ENCODE measurements at places on chromosomes 7 and 10.

DNA sequence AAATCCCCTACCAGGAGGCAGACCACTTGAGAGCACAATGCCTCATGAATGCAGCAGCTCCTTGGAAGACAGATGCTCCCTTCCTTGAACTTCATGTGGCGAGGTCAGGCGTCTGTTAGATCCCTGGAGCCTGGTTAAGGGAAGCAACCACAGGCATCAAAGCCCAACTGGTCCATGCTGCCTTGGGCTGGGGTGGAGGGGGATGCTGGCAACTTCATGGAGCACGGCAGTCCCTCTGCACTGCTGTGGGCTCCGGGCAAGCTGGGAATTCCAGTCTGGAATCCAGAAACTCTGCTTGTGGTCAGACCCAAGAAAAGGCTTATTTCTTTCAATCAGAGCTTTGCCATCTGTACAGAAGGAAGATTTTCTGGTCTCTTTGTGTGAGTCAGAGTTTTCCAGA lies 130.4 kb downstream of the PFKFB3 start:
- DNase-seq: no peak

DNA sequence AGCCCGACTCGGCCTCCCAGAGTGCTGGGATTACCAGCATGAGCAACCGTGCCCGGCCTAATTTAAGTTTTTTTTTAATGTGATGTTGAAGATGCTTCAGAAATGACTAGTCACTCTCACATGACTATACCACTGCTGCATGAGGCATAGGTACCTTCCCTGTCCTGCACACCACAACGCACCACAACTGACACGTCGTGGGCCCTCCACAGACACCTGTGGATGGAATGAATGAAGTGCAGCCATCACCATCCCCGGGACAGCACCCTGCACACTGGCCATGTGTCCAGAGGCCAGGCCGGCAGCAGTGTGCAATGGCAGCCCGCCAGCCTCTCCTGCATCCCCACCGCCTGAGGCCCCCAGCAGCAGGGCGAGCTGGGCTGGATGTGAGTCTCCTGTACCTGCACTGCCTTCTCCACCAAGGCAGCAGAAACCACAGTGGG lies 55.1 kb downstream of the VOPP1 start:
- no peak for DNase-seq

DNA sequence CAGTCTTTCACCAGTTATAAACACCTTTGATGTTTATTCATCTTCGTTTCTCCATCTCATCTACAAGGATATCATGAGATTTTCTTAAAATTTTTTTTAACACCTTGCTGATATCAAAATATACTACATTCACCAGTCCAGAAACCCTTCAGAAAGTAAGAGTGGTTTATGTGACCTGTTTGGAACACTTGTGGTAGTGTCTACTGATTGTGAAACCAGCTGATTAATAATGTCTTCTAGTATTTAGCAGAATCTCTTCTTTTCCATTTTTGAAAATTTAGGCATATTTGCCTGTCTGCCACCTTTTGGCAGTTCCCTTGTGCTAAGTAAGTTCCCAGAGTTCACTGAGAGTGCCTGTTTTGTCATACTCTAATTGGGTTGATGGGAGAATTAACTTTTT lies 18.5 kb downstream of the DLD start:
- no peak for DNase-seq

GRCh38 chr10:31878486-31878885 lies 50.1 kb downstream of the ARHGAP12 start:
- no peak for DNase-seq

- no peak for DNase-seq
Measured at GRCh38 chr7:28688651-28689050, 269.5 kb downstream of the TRIL start.

- peak; percentile 76 for DNase-seq
Measured at GRCh38 chr10:93152136-93152535, 78.4 kb downstream of the CYP26A1 start.

DNA sequence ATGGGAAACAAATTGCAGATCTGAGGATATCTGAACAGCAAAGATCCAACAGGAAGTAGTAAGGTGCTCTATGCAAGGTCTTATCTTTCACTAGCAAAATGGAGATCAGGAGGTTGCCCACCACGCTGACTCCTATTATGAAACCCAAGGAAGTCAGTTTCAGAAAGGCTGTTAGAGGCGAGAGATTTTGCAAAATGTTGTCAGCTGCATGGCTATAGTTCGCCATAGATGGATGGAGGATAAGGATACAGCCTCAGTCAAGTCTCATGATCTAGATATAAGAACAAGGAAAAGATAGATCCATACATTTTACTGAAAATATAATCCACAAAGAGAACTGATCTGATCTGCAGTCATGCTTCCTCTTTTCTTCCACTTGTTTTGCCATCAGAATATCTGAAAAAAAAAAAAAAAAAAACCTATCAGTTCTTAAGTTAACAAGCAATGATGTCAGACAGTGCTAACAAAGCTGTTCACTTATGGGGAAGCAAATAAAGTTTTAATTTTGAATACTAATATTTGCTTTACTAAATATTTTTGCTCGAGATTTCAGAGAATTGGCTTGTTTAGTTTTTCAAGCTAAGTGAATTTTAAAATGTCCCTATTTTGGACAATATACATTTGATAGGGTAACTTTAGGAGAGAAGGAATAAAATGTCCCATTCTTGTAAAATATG lies 2.0 kb downstream of the GPR85 start:
- DNase-seq: no peak

- DNase-seq: no peak
Measured at GRCh38 chr7:73742753-73743641, 4.4 kb upstream of the ABHD11 start.

DNA sequence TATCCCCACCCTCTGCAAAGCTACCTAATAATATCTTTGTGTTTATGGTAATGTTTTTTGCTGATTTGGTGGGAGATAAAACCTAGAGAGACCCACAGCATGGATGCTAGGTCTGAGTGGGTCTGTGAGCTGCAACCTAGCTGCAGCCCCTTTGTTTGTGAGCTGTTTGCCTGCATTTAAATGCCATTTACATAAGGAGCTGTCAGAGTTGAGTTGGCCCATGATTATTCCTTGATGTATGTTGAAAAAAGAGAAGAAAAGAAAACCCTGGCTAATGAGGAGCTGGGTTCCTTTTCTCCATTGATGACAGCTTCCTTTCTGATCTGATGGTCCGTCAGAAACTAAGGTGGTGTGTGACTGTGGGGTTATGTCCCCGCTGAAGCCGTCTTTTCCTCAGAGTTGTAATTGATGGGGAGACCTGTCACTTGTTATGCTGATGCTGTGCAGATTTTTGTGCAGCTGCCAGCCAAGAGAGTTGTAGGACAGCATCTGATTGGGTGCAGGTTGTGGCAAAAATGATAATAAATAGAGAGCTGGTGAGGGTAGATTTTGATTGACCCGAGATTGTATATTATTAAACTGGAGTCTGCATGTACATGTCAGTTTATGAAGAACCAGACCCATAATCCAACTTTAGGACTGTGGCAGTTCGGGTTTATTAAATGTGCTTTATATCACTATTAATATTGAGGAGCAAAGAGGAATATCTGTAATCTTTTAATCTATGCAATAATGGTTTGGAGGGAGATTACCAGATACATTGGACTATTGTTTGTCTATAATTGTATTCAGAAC lies 219.8 kb downstream of the AUTS2 start:
- DNase-seq: no peak

GRCh38 chr10:47054974-47055373 lies 143.7 kb downstream of the PTPN20 start:
- DNase-seq: no peak

DNA sequence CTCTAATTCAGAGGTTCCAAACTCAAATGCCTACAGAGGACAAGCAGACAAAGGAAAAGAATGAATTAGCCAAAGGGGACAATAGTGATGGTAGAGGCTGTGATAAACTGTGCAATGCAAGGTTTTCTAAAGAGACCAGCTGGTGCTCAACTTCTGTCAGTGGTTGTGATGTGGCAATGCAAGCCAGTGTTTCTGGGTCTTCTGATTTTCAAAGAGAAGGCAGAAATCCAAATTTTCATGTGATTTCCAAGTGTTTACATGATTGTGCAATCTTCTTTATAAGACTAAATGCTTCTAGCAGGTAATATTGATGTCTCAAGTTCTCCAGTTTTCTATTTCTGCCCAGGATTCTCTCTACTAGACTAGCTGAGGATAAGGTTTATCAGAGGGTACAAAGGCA lies 135.9 kb downstream of the PCDH15 start:
- DNase-seq: no peak

DNA sequence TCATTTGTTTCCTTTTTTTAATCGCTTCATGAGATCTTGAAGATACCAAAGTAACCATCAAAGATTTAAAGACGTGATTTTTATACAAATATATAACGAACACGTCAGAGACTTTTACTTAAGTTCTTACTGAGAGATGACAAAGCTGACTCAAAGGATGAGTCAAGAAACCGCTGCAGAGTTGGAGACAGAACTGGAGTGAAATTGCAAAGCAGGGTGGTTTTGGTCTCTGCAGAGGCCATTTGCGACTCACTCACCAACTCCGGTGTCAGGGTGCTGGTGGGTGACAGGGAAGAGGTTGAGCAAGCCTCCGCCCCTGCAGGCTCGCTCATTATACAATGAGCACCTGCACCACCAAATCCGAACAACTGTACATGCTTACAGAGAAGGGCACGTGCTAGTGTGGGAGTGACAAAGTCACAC lies 75.2 kb downstream of the DNAJB6 start:
- peak; percentile 29 for DNase-seq

- DNase-seq: no peak
Measured at GRCh38 chr7:119522698-119523097, 750.3 kb upstream of the KCND2 start.

DNA sequence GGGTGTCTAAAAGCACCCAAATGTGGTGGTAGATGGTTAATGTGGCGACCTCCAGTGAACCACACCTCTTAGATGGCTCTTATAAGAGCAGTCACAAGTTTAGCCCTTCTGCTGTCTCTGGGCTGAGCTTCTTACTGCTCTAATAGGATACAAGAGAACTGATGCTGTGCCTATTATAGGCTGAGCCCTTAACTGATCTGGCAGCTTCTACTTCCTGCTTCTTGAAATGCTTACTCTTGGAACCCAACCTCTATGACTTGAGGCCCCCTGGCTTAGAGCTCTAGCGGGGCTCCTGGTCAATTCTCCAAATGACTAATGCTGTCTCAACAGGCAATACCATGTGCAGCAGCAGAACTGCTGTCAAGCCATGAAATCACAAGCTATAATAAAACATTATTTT lies 35.0 kb upstream of the LSM8 start:
- no peak for DNase-seq

- no peak for DNase-seq
Measured at GRCh38 chr7:151272405-151272804, 23.9 kb upstream of the SMARCD3 start.

- DNase-seq: no peak
Measured at GRCh38 chr10:17235136-17235535, 7.1 kb downstream of the VIM start.

DNA sequence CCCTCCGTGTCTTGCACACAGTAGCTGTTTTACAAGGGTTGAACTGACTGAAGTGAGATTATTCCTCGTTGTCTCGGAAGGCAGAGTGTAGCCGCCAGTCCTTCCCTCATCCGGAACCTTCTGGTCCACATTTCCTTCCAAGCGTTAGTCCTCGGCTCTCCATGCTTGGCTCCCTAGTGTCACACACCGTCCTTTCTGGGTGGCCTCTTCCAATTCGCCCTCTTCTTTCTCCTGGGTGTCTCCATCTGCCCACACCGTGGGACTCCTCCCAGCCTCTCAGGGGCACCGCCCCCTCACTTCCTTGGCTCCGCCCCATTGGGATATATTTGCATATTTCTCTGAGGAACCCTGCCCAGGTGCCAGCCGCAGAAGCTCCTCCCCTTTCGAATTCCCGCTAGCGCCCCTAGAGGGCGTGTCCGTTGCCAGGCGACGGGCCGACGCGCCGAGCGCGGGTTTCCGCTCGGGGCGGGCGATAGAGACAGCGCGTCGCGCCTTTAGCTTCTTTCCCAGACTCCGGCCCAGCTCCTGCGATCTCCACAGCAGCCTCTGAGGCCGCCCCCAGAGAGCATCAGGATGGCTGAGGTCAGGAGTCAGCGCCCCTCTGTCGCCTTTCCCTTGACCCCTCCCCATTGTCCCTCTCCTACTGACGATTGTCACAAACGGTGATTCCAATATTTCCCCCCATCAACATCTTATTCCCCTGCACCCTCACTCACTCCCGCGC lies at the start of gene CFAP58:
Gene CFAP58, plus strand, starts transcription at position 509 of the 724 bp plus-strand sequence. Its CDS starts 65 bp downstream, at position 574.
- no peak for DNase-seq

DNA sequence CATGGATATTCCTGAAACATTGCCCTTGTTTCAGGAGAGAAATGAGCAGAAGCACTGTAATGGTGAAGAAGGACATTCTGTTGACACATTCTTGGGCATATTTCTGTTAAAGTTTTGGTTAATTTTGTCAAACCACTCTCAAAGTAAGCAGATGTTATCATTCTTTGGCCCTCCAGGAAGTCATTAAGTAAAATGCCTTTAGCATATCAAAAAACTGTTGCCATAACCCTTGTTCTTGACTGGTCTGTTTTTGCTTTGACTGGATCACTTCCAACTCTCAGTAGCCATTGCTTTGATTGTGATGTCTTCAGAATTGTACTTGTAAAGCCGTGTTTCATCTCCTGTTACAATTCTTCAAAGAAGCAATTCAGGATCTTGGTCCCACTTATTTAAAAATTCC lies 404.3 kb upstream of the LRRTM3 start:
- no peak for DNase-seq

DNA sequence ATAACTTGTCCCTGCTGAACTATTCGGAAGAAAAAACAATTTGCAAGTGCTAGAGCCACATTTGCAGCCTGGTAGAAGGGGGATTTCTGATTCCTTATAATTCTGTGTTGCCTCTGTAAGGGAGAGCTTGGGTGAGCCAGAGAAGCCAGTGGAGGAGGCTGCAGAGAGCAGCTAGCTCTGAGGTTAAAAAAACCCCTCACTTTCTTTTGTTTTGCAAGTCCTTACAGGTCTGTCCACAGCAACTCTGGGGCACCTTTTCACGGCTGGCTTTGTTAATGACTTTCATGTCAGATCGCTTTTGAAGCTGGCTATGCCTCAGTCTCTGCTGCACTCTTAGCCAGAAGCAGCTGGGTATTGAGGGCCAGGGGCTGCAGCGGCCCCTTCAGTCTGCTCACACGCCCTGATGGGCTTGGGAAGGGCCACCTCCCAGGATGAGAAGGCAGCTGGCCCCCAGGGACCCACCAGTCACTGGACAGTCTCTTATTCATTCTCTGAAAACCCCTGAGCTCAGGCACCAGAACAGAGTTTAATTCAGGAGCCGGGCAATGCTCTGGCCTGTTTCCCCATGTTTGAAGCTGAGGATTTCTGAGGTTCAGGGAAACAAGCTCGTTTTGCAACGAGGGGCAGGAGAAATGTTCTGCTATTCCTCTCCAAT lies 30.9 kb downstream of the TRIM8 start:
- DNase-seq: no peak

- DNase-seq: no peak
Measured at GRCh38 chr7:2095436-2095835, 137.3 kb downstream of the MAD1L1 start.
